Skeletal muscle tissue (tissue), 5 donors: ENCODE measurements at places on chromosomes 13 and 19. TPM values are rescaled to one million over a fixed set of nuclear protein-coding genes. Genes with fewer than 3 reads are reported as not detected.

ZNF497 gene
- total RNA-seq = 2.1 TPM

AMH gene
- total RNA-seq = 0.52 TPM

WDR88 gene
- total RNA-seq = not detected

RXFP2 gene
- under 0.01 TPM for total RNA-seq

KL gene
- 2.6 TPM for total RNA-seq

PCDH8 gene
- total RNA-seq = 3.1 TPM

F7 gene
- under 0.01 TPM for total RNA-seq

PNPLA6 gene
- 52.7 TPM for total RNA-seq

NPAS1 gene
- total RNA-seq = 1.0 TPM

GPR12 gene
- not detected for total RNA-seq

UBA52 gene
- total RNA-seq = 905 TPM

ZNF430 gene
- total RNA-seq = 13.6 TPM

CD22 gene
- 4.7 TPM for total RNA-seq

FCER2 gene
- total RNA-seq = under 0.01 TPM

KLK2 gene
- total RNA-seq = not detected

AMER2 gene
- not detected for total RNA-seq

KLK3 gene
- total RNA-seq = not detected

IGFL3 gene
- not detected for total RNA-seq

ASF1B gene
- 3.7 TPM for total RNA-seq

EXOC3L2 gene
- total RNA-seq = 2.1 TPM

FBN3 gene
- total RNA-seq = 4.2 TPM

CCNA1 gene
- total RNA-seq = 0.52 TPM
